Ascending aorta (tissue), 2 donors: ENCODE measurements at places on chromosomes 5 and 9.

DNA sequence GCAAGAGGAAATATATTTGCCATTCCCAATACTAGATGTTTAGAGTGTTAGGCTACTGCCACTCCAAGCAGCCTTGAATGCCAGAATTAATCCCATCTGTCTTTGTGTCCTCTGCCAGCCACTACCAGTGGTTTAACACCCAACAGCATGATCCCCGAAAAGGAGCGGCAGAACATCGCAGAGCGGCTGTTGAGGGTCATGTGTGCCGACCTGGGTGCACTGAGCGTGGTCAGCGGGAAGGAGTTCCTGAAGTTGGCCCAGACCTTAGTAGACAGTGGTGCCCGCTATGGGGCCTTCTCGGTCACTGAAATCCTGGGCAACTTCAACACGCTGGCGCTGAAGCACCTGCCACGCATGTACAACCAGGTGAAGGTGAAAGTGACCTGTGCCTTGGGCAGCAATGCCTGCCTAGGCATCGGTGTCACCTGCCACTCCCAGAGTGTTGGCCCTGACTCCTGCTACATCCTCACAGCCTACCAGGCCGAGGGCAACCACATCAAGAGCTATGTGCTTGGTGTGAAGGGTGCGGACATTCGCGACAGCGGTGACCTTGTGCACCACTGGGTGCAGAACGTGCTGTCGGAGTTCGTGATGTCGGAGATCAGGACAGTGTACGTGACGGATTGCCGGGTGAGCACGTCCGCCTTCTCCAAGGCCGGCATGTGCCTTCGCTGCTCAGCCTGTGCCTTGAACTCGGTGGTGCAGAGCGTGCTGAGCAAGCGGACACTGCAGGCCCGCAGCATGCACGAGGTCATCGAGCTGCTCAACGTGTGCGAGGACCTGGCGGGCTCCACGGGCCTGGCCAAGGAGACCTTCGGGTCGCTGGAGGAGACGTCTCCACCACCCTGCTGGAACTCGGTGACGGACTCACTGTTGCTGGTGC, 29.3 kb downstream of the AMBP start:
- peak; percentile 60 for DNase-seq

DNA sequence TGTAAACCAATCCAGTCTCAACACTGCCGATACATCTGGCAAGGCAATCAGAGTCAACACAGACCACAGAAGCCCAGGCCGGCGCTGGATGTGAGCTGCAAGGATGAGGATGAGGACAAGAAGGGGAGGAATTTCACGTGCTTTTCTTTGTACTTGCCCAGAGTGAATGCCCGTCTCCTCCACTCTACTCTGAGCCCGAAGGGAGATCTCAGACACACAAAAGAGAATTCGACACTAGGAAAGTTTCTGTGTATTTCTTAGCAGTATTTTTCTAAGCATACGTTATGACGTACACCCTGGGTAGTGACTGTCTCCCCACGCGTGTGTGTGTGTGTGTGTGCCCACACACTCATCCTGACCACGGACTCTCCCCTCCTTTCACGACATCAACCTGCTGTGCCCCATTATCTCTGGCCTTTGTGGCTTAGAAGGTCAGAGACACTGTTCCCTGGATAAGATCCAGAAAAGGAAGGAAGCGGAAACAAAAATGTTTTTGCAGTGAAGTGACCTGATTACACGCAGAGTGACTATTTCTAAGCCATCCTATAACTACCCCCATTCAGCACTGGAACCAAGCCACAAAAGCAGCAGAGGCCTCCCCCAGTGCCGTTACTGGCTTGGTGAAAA, 227.3 kb upstream of the DAPK1 start:
- no peak for DNase-seq

- no peak for DNase-seq
Measured at GRCh38 chr9:95953986-95954385, 78.5 kb downstream of the ERCC6L2 start.

- DNase-seq, result no peak
Measured at GRCh38 chr5:42720251-42720650, 36.4 kb upstream of the CCDC152 start.

DNA sequence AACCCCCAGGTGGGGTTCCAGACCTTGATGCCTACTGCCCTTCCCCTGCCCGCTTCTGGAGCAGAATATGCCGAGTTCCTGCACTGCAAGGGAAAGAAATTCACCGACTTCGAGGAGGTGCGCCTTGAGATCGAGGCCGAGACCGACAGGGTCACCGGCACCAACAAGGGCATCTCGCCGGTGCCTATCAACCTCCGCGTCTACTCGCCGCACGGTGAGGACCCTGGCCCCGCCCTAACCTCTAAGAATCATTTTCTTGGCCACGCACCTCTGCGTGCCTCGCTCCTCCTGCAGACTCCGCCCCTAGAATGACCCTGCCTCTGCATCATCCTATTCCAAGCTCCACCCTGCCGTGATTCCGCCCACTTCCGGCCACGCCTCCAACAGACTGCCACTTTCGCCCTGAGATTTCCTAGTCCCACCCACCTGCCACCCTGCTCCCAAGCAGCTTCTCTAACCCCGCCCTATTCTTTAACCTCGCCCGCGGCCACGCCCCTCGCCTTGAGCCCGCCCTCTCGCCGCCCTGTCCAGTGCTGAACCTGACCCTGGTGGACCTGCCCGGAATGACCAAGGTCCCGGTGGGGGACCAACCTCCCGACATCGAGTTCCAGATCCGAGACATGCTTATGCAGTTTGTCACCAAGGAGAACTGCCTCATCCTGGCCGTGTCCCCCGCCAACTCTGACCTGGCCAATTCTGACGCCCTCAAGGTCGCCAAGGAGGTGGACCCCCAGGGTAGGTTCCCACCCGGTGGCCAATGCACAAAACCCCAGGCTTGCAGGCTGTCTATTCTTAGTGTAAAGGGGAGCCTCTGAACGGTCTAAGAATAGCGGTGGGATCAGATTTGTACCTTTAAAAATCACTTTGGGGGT, 15.6 kb downstream of the DNM1 start:
- DNase-seq, result peak; percentile 74
